Mesothelial cell of epicardium (in vitro differentiated cells): ENCODE measurements at places on chromosomes 11 and 22.

DNA sequence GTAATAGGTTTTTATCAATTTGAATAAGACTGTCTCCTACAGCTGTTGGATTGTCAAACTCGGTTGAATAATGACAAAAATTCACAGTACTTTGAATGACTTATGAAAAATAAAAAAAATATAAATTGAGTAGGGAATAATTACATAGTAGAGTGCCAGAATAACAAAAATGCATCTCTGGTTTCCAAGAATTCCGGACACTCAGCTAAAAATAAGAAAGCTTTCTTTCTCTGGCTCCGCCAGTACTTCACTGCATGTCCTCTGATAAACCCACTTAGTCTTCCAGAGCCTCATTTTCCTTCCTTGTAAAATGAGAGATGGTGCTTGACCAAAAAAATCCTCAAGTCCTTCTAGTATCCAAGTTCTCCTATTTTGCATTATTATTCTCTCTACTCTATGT lies 374.6 kb upstream of the LUZP2 start:
- DNase-seq, result no peak

GRCh38 chr11:60840470-60841430 lies 1.2 kb upstream of the CCDC86 start:
- DNase-seq, result no peak

DNA sequence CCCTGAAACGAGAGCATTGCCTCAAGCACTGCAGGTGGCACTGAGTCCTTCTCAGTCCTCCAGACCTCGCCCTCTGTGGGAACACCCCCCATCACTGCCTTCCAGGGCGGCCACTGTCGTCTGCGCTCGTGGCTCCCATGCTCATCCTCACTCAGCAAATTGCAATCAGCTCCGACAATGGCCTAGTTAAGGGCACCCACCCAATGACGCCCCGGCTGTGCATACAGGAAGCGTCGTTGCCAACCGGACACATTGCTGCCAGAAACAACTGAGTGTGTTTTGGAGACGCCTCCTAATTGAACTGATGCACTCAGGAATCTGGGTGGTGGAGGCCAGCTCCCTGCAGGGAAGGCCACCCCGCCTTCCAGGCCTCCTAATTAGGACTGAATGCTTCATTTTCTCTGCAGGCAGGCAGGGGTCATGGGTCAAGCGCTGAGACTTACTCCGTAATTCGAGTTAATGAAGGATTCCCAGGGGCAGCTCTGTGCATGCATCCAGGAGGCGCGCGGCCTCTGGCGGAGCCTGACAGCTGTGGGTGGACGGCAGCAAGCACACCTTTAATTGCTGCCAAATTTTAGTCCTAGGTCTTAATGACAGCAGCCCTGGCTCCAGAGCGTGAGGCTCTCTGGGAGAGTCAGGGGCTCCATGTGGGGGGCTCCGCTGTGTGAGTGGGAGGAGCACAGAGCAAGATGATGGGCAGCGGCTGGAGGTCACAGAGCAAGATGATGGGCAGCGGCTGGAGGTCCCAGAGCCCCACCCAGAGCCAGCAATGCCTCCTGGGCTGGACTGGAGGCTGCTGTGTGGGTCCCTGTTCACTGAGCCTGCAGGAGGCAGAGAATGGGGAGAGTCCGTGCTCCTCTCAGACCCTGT lies 199.0 kb downstream of the BRD1 start:
- no peak for DNase-seq

- DNase-seq, result no peak
These were observed 140.8 kb downstream of the SNX19 start for GRCh38 chr11:130775306-130776060.

- no peak for DNase-seq
These were observed 33.5 kb upstream of the GNAZ start for GRCh38 chr22:23036684-23037428.

DNA sequence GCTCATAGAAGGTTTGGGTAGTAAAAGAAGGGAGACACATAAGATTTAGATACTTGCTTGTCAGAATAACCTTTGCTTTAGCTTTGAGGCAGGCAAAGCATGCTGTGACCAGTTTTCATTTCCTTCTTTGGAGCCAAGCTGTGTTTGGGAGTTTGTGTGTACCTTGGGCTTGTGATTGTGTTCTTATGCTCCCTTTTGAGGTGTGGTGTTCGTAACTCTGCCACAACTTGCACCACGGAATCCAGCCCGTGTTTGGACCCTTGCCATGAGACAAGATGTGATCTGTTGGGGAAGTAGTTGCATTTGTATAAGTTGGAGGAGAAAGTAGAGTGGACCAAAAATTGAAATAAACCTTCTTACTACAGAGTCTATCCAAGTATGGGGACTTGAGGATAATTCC lies 34.0 kb downstream of the BMAL1 start:
- no peak for DNase-seq

DNA sequence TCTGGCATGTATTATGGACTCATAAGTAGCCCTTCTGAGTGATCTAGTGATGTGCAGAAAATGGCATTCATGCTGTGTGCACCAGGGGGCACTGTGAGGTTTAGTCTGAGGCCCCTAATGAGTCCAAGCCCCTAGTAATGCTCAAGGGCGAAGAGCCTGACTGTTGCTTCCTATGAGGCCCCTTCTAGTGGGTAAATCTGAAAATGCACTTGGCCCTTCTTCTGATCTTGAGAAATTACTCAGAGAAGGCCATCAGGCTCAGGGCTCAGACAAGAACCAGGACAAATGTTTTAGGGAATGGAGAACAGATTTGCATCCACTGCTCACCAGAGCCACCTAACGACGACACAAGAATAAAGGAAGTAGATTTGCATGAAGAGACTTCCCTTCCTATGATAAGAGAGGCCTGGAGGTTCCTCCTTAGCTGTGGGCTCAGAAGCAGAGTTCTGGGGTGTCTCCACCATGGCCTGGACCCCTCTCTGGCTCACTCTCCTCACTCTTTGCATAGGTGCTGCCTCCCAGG lies 75.8 kb downstream of the GGTLC2 start:
- DNase-seq, result no peak

- no peak for DNase-seq
These were observed 117.6 kb downstream of the ARL14EP start for GRCh38 chr11:30440510-30440909.

DNA sequence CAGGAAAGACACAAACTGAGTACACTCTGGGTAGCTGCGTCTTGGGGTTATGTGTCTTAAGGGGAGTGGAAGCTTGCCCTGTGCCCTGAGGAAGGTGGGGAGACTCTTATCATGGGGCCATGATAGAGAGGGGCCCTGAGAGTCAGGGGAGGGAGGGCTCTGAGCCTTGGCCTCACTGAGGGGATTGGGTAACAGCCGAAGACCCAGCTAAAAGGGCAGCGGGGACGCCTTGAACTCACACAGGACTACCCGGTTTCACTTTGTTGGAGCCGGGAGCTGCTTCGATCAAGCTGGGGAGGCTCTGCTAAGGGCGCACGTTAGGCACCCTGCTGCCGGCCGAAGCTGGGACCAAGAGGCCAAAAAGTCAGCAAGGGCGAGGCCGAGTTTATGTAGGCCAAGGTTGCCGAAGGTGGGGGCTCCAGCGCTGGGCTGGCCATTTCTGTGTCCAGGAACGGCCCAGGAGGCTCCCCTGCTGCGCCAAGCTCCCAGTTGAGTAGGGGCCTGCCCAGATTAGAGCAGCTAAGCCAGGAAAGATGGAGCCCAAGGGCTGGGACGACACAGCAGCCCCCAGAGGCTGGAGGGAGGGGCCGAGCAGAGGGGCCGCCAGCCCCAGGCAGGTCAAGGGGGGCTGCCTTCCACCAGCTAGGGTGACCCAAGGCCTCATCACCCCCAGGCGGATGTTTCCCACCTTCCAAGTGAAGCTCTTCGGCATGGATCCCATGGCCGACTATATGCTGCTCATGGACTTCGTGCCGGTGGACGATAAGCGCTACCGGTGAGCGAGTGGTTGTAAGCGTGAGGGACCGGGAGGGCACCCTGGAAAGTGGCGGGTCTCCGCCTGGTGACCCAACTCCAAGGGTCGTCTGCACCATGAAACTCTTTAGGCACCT lies 2.2 kb downstream of the TBX1 start:
- no peak for DNase-seq

- no peak for DNase-seq
These were observed 52.5 kb upstream of the SUSD2 start for GRCh38 chr22:24128631-24129262.

- no peak for DNase-seq
These were observed 12.0 kb downstream of the YWHAH start for GRCh38 chr22:31956360-31956759.

- no peak for DNase-seq
These were observed 73.5 kb downstream of the THAP12 start for GRCh38 chr11:76307396-76307795.
